AML-193 (cell line): ENCODE measurements at places on chromosomes 7 and 10.

DNA sequence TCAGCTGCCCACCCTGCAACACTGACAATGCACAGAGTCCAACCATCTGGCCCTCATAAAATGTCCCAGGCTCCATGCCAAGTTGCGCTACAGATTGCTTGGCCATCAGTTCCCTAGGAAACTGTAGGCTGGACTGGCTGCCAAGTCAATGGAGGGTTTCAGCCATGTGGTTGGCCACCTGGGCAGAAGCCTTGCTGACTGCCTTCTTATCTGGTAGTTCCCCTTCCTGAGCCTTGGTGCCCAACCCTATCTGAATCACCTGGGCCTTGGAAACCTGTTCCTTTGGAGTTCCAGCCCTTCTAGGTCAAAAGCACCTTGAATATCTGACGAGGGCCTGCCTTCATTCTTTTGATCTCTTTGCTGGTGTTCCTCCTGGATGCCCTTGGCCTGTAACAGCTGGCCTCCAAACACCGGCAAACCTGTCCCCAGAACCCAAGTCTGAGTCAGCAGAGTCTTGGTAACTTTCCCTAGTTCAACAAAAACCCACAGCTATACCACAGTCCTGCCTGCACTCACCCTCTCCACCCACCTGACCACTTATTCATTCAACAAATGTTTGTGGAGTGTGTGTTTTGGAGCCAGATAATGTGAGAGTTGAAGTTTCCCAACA is 37.4 kb upstream of the KDM7A start:
- no peak for DNase-seq

DNA sequence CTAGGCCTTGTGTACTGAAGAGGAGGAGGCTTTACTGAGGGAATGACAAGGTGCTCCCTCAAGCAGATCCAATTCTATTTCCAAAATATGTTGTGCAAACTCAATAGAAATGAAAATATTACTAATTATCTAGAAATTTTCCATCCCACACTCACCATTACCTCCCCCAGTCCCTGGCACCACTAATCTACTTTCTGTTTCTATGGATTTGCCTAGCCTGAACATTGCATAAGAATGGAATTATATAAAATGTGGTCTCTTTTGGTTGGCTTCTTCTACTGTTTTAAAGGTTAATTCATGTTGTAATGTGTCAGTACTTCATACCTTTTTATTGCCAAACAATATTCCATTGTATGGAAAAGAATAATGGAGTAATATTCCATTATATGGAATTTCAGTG is 18.7 kb upstream of the NUB1 start:
- no peak for DNase-seq

DNA sequence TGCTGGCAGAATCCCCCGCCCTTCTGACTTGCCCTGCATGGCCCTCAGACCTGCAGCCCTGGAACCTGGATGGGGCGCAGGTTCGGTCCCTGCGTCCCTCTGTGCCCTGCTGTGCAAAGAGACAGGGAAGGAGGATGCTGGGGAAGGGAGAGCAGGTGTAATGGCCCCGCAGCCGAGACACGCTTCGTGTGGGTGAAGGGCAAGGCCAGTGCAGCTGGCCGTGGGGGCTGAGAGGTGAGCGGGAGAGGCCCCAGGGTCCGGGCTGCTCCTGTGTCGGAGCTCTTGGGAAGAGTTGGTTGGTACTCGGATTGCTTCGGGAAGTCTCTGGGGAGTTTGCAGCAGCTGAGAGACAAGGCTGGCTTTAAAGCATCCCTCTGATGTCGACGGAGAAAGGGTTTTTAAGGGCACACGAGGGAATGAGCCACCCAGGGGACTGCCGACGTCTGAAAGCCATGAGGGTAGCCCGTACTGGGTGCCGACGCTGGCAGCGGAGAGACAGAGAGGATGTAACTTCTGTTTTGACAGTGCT is 6.5 kb downstream of the ELFN1 start:
- no peak for DNase-seq

DNA sequence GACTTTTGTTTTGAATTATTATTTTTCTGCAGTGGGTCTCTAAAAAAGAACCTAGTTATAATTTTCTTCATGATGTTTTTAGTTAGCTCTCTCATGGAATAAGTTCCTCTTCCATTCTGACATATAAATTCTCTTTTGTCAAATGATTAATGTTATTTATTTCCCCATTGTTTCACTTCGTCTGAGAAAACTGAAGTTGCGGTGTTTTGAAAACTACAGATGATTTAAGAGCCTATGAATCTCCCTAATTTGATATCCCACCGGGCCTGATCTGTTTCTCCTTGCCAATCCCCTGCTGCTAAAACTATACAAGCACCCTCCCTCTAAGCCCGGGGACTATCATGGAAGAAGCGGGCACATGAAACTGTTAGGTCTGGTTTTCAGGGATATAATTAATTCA is 41.4 kb downstream of the HTR7 start:
- no peak for DNase-seq

- no peak for DNase-seq
Observed at GRCh38 chr10:1205450-1206030, 149.4 kb downstream of the WDR37 start.

GRCh38 chr10:118807512-118808305 is 52.9 kb upstream of the CACUL1 start:
- DNase-seq = no peak

GRCh38 chr10:15321431-15322341 is 49.4 kb downstream of the FAM171A1 start:
- DNase-seq = no peak

GRCh38 chr10:7577176-7577575 is 89.6 kb downstream of the ITIH5 start:
- no peak for DNase-seq

DNA sequence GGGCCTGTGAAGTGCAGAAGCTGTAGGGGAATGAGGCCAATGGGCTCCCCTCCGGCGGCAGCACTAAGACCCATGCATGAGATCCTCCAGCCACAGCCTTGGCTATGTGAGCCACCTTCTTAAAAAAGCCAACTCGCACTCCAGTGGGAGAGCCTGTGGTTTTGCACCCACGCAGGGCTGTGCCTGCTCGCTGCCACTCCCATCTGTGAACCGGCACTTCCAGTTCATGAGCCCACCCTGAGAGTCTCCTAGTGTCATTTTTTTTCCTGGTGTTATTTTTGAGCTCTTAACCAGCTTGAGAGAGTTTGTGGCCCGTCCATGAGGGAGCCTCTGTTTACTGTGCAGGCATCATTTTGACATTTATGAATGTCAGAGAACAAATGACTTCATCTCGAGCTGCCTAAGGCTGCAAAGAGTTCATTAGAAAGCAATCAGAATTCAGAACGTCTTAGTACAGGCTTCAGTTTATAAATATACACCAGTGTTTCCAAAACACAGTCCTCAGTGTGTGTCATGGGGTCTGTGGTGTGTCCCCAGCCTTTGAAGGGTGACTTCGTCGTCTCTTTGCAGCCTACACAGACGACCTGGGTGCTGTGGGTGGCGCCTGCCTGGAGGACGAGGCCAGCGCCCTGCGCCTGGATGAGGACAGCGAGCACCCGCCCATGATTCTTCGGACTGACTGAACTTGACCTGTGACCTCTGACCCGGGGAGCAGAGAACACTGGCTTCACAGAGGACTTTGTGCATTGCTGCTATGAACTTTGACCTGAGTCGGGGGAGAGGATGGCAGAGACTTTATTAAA is 40.4 kb downstream of the WIPI2 start:
- DNase-seq = no peak

GRCh38 chr7:15461576-15461975 is 100.2 kb downstream of the AGMO start:
- DNase-seq = no peak

DNA sequence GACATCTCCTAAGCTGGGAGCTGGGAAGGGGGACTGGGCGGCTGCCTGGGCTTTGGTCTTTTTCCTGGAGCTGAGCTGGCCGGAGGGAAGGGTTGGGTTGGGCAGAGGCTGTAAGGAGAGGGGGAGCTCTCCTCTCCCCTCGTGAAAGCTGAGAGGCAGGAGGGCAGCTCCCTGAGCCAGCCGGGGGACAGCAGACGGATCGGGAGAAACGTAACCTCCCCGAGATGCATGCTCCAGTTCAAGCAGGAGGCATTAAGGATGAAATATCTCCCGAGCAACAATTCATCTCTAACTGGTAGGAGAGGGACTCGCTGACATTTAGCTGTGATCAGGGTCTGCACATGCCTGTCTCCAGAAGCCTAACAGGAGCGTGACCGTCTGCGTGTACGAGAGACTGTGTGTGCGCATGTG is 19.9 kb upstream of the LBX1 start:
- no peak for DNase-seq

- no peak for DNase-seq
Observed at GRCh38 chr7:7148798-7149481, 33.4 kb upstream of the C1GALT1 start.

GRCh38 chr7:35253710-35254495 is at the start of gene TBX20:
Gene TBX20, minus strand, starts transcription at chr7:35254100. Its CDS starts 480 bp downstream, at chr7:35253620.
- no peak for DNase-seq

DNA sequence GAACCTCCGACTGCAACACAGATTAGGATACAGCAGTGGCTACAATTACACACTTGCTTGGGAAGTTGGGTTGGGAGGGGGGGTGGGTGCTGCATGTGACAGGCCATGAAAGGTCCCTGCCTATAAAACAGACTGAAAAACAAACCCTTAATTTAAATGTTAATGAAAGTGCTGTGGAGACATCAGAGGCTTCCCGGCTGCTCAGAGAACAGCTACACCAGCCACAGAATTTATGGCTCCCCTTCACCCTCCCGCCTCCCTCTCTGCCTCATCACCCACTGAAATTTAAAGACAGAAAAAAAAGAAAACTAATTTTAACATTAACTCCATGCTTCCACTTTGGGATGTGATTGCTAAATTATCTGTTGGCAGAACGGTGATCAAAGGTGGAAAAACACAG is 34.7 kb downstream of the FBXW4 start:
- no peak for DNase-seq

DNA sequence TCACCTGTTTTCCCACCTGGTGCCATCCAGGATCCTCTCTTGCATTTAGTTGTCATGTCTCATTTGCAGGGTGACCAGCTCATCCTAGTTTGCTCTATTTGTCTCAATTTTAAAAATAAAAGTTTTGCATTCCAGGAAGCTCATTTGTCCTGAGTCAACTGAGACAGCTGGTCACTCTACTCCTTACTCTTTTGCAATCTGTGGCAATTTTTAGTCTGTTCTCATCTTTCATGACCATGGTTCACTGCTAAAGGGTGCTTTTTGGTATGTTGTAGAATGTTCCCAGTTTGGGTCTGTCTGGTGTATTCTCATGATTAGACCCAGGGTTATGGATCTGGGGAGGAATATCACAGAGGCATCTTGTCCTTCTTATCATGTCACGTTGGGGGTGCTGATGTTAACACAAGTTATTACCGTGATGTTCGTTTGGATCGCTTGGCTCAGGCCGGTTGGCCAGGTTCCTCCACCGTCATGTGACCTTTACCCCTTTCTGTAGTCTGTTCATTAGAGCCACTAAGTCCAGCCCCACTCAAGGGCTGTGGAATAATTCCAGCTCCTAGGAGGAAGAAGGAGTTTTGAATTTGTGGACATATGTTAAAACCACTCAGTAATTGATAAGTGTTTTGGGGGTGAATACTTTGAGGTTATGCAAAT is 103.3 kb upstream of the IGFBP3 start:
- DNase-seq = no peak

DNA sequence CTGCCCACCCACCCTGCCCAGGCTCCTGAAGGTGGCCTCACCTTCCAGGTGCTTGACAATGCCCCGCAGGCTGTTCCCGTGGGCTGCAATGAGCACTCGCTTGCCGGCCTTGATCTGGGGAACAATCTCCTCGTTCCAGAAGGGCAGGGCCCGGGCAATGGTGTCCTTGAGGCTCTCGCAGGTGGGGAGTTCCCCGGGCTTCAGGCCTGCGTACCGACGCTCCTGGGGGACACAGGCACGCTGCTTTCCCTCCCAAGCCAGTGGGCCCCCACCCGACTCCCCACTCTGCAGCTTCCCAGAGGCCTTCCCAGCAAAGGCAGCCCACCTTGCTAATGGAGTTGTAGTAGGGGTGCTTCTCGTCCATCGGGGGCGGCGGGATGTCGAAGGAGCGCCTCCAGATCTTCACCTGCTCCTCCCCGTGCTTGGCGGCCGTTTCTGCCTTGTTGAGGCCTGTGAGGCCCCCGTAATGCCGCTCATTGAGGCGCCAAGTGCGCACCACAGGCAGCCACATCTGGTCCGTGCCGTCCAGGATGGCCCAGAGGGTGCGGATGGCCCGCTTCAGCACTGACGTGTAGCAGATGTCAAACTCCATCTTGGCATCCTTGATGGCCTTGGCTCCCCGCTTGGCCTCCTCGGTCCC is 456 bp downstream of the PGAM2 start:
- DNase-seq = no peak

- no peak for DNase-seq
Observed at GRCh38 chr10:118835682-118836326, 81.0 kb upstream of the CACUL1 start.

- no peak for DNase-seq
Observed at GRCh38 chr10:131963350-131963749, 18.4 kb downstream of the BNIP3 start.

DNA sequence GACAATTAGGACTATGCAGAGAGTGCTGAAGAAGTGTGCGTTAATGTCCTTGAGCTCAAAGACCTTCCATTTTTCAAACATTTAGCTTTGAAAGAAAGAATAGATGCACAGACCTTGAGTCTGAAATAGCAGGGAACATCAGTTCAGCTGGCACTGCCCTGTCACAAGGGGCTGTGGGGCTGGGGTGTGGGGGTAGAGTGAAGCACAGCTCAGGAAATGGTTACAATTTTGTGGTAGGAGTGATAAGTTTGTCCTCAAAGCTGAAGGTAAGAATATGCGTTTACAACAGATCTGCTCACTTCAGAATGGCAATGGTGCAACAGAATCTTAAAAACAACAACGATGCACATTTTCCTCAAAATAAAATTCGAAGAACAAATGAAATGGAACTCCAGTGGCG is 33.6 kb downstream of the SMKR1 start:
- no peak for DNase-seq

- no peak for DNase-seq
Observed at GRCh38 chr7:34751725-34752643, 94.0 kb downstream of the NPSR1 start.

DNA sequence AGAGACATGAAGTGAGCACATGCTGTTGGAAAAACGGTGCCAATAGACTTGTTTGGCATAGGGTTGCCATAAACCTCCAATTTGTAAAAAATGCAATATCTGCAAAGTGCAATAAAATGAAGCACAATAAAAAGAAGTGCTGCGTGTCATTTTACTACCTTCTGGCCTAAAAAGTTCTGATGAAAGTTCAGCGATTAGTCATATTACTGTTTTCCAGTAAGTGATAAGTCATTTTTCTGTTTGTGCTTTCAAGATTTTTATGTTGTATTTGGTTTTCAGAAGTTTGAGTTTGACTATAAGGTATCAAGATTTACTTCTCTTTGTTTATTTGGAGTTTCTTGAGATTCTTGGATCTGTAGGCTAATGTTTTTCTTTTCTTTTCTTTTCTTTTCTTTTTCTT is 16.8 kb downstream of the AOAH start:
- DNase-seq = no peak
